Effector CD4-positive, alpha-beta T cell (primary cell): ENCODE measurements at places on chromosomes 5 and 9.

DNA sequence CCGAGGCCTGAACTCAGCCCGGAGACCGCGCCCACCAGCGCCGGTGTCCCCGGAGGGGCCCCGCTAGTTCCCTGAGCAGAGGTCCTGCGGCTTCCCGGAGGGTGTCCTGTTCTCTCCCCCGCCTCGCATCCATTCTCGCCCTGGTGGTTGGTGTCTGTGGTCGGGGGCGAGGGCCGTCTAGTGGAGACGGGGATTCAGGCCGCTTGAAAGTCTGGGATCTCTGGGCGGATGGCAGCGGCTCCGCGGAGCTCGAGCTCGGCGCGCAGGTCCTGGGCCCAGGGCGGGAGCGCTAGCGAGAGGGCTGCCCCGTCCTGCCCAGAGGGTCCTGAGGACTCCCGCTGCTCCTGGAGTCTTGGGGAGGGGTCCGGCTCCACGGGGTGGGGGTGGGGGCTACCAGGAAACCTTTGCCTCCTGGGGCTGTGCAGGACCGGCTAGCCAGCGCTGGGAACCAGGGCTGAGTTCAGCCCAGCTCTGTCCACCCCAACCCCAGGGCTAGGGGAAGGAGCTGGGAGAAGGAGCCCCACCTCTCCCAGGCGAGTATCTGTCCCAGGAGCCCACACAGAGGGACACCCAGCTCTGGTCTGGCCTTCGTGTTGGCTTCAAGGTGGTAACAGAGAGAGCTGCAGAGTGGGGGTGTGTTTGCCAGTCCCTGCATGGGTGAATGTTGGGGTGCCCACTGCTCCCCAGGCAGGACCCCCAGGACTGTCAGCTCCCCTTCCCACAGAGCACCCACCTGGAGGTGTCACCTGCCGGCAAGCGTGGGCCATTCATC, 4.0 kb downstream of the TOR4A start:
- no peak for DNase-seq

DNA sequence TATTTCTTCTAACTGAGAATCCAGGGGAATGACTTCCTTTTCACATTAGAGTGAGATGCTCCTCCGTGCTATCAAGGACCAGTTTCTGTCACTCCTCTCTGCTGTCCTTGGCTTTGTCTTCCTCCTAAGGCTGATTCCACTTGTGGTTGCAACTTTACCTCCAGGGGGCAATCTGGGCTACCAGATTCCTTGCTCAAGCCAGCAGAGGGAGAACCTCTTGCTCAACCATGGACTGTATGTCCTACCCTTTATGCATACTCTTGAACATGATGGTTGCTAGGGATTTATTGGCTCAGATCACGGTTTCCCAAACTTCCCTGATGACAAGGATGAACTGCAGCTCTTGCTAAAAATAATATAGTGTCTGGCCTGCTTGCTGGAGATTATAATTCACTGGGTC, 24.0 kb downstream of the NNT start:
- no peak for DNase-seq

DNA sequence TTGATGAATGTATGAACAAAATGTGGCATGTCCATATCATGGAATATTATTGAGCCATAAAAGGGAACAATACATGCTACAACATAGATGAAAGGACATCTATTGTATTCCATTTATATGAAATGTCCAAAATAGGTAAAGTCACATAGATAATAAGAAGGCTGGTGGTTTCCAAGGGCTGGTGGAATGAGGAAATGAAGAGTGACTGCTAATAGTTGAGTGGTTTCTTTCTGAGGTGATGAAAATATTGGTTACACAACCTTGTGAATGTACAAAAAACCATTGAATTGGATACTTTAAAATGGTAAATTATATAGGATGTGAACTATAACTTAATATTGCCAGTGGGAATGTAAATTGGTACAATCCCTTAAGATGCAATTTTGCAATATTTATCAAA, 5.2 kb downstream of the ARSB start:
- no peak for DNase-seq

GRCh38 chr9:108197008-108197365, 658.8 kb downstream of the ACTL7B start:
- no peak for DNase-seq

GRCh38 chr9:94166976-94167346, 82.7 kb downstream of the PTPDC1 start:
- DNase-seq, result no peak

DNA sequence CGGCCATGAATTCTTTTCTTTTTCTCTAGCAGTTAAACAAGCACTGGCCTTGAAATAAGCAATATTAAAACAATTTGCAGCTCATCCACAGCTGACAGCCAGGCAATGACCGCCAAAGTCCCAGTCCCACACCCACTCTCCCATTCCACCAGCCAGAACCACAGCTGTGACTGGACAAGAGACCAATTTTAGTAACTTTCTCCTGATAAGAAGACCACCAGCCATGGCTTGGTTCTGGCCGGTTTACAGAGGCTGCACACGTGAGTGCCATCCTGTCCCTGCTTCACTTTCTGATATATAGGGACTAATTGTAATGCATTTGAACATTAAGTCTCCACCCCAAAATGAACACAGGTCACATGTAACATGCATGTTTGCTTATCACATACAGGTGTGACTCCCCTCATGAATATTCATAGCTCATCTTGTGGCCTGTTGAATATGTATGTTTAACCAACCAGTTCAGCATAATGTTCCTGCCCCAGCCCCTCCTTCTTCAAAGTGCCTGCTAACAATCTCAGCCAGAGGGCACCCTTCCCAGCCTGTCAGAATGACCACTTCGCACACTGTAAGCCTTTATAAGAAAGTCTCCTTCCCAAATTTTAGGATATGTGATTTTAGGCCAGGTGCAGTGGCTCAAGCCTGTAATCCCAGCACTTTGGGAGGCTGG, 23.9 kb upstream of the FANCC start:
- DNase-seq, result no peak

GRCh38 chr9:19224563-19224962, 5.9 kb upstream of the DENND4C start:
- DNase-seq, result no peak

DNA sequence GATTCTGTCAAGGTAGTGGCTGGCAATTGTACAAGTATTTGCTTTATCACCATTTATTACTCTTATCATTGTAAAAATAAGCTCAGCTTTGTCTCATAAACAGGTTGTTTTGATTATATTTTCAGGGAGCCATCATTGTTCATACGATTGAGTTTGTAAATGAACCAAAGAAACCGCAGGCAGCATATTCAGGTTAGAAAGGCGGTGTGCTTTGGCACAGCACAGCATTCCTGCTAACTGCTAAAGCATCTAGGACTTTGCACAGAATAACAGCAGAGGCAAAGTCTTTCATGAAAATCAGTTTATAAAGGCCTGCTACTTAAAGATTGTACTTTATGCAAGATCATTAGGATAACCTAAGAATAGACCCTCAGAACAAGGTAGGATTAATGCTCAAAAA, 281.5 kb upstream of the SLC24A2 start:
- DNase-seq, result no peak

DNA sequence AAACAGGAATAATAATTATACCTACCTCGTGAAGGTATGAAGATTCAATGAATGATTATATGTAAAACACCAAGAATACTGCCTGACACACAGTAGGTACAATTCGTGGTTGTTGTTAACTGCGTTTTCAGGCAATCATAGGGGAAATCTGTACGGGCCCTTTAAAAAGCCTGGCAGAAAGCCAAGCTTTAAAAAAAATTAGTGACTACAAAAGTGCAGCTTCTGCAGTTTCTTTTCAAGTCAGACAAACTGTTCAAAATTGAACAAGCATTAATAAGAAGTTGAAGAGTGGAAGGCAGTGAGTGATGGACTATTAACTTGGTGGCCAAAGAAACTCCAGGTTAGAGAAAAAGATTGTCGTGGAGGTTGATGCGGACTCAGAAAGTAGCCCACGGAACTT, 85.9 kb upstream of the TRIO start:
- no peak for DNase-seq

- no peak for DNase-seq
These were observed 162.2 kb downstream of the SREK1 start for GRCh38 chr5:66306105-66306843.

DNA sequence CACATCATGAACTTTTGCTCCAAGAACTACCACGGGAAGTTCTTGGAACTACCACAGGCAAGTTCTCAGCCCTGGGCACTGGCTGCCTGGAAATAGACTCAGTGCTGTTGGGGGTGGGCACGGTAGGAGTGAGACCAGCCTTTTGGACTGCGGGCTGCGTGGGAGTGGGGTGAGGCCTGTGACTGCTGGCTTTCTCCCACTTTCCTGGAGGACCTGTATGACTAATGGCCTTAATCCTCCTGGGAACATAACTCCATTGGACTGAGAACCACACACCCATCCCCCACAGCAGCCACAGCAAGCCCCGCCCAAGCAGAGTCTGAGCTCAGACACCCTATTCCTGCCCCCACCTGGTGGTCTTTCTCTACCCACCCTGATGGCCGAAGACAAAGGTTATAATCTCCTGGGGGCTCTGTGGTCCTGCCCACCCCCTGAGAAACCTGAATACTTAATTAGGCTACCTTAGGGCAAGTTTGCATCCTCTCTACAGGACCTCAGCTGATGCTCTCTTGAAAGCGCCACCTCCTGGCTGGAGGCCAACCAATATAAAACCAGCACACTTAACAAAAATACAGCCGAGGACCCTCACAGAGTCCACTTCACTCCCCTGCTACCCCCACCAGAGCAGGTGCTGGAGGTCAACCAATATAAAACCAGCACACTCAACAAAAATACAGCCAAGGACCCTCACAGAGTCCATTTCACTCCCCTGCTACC, 112.6 kb downstream of the CACNA1B start:
- no peak for DNase-seq

- no peak for DNase-seq
These were observed 8.9 kb downstream of the DAB2IP start for GRCh38 chr9:121660367-121660766.

GRCh38 chr5:133029416-133029815, 3.1 kb upstream of the ZCCHC10 start:
- DNase-seq, result no peak

GRCh38 chr9:125514468-125514867, 192.5 kb downstream of the MAPKAP1 start:
- no peak for DNase-seq

DNA sequence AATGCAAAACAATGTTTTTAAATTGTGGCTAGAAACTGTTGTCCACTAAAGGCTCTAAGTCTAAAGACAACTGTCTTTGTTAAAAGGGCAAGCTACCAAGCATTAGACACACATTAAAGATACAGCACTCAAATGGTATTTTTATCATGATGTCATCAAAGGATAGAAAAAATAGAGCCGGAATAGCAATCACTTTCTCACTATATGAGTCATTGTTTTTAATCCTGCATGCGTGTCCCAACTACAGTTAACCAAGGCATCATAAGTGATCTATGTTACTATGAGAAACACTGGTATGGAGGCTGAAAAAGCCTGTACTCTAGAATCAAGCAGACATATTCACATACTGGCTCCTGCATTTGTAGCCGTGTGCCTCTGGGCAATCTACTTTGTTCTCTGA, 1.9 kb upstream of the PJA2 start:
- peak; percentile 14 for DNase-seq

- no peak for DNase-seq
These were observed 91.5 kb downstream of the SMARCA2 start for GRCh38 chr9:2106666-2107065.

- no peak for DNase-seq
These were observed 1.1 kb upstream of the SMC2 start for GRCh38 chr9:104092875-104093600.

GRCh38 chr9:124340219-124341069, 74.8 kb downstream of the PSMB7 start:
- no peak for DNase-seq

- DNase-seq, result no peak
These were observed 280.7 kb downstream of the RFX3 start for GRCh38 chr9:3244963-3245653.

DNA sequence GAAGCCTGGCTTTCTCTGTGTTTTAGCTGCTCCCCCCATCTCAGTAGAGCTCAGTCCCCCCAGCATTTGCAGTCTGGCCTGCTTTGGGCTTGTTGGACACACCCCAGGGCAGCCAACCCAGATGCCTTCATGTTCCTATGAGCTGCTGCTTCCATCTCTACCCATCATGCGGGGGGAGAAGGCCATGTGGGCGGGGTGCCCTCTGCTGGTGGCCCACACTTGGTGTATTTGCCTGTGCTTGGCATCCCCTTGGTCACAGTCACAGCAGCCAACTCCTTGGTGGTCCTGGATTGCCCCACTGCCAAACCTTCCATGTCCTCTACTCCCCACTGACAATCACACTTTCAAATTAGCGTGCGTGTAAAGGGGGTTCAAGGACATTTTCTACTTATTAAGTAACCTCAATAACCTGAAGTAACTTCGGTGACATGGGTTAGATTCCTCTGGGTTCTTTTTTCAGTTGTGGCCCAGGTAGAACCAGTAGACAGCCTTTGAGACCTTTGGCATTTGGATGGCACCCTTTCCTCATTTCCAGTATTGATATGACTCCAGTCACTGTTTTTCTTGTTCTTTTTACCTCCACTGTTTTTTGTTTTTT, 42.8 kb downstream of the SNX30 start:
- DNase-seq, result peak; percentile 72

- no peak for DNase-seq
These were observed 459.2 kb downstream of the KIF4B start for GRCh38 chr5:155472780-155473179.

GRCh38 chr5:163596608-163597315, 91.3 kb downstream of the MAT2B start:
- no peak for DNase-seq

GRCh38 chr5:62649025-62649424, 70.4 kb downstream of the LRRC70 start:
- no peak for DNase-seq

DNA sequence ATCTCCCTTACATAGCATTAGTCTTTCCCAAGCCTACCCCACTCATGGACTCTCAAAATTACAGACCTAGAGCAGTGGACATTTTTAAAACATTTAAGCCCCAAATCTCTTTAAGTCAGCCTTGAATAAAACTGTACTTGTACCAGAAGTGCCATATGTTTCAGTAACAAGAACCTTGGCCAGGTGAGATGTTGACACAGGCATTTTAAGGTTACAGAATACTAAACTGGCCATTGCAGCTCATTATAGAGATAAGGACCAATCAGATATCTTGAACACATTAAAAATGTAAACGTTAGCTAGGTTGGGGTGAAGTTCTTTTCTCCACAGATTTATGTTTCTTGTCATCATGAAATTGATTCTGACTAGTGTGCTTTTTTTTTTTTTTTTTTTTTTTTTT, 103.8 kb upstream of the MIER3 start:
- DNase-seq, result no peak

DNA sequence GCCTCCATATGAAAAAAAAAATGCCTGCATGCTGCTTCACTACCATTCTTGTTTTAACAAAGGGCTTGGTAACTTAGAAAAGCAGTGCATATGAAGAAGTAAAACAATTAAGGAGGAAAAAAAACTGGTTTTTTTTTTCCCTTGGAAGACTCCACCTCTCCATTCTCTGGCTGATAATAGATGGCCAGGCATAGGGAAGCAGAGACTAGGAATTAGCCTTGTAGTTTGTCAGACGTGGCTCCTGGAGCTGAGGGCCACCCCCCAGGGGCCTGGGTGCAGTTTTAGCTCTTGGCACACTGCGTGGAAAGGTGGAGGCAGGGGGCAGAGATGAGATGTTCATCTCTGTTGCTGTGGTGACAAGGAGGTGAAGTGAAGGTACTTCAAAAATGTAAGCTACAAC, 42.7 kb downstream of the WDR36 start:
- DNase-seq, result no peak
